ENCODE measurements at places on chromosomes 2 and 18.

DNA sequence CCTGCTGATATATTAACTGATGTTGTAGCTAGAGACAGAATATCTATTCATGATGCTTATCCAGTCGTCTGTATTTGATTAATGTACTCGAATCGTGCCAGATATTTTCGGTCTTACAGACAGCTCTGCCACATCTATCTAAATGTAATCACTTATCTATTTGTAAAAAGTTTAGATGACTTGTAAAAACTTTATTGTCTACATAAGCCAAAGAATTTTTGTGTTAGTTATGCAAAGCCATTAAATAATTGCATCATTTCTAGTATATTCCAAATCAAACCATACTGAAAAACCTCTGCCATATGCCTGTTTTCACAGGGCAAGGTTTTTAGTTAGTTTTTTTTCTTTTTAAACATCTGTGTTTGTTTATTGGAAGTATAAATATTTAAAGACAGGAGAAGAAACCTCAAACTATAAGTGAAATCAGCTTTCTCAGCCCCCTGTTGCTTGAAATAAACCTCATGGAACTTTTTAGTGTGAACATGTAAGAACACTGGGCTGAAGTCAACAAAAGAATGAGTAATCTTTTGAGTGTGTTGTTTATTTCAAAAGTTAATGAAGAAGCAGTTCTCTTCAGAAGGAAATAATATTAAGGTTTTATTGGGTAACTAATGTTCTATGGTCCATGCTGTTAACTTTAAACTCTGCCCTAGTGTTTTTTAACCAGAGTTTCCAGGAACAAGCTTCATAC is 657.6 kb upstream of the SYT4 start:
- no peak overlapping the region for H3K4me3 ChIP-seq
- H3K4me1 ChIP-seq: no peaks in the 10 kb centered on the region
- H3K27ac ChIP-seq: no peak overlapping the region
- H3K36me3 ChIP-seq: no peaks in the 10 kb centered on the region
- DNase-seq: no peak

DNA sequence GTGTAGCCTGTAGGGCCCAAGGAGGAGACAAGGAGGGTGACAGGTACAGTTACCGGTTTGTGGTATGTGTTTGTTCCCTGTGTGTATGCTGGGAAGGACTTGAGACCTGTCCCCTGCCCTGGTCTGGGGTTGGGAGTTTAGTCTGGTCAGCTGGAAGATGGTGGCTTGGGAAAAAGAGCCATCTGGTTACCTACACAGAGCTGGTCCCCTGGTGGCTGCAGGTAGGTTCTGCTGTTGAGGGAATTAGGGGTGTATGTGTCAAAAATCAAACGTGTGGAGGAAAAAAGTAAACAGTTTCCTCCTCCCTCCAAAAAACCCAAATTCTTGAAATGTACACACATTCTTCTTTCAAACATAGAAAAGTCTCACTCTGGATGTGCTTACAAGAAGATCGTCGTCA is 24.3 kb downstream of the PTMA start:
- no peaks in the 10 kb centered on the region for H3K4me1 ChIP-seq
- DNase-seq: no peak
- no peaks in the 10 kb centered on the region for H3K27me3 ChIP-seq
- no peak overlapping the region for H3K4me3 ChIP-seq
- peaks cover 23% of the 10 kb centered on the region for H3K36me3 ChIP-seq

DNA sequence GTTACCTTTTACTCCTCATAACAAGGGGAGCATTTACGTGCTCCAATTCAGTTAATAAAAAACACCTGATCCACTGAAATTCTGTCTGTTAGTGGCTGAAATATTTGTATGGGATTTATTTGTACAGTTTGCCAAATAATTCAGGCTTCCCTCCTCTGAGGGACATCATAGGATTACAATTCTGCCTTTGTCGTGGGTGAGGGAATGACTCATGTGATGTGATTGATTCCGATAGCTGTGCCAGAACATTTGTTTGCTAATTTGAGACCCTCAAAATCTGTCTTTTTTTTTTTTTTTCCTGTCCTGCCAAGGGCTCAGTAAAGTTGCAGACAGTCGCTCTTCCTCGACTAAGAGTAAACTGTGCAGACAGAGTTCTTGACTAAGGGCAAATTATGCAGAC is 612.6 kb upstream of the CDH2 start:
- no peak overlapping the region for H3K4me3 ChIP-seq
- no peak for DNase-seq
- H3K36me3 ChIP-seq: no peaks in the 10 kb centered on the region
- no peaks in the 10 kb centered on the region for H3K27me3 ChIP-seq

GRCh38 chr18:21069468-21069867 is 42.1 kb downstream of the ROCK1 start:
- H3K36me3 ChIP-seq: no peaks in the 10 kb centered on the region
- H3K27me3 ChIP-seq: no peaks in the 10 kb centered on the region

DNA sequence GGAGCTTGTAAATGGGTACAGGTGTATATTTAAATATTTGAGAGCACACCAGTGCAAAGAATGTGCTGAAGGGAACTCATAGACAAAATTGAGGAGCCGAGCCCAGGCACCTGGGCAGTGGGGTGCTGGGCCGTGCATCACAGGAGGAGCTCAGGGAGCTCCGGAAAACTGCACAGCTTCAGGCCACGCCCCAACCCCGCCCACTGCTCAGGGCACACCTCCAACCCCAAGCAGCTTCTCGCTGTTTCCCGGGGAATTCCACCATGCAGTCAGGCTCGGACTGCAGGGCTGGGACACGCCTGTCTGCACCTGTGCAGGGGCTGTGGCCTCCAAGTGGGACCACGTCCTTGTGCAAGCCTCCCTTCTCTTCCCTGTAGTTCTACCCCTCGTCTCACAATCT is 243.0 kb downstream of the HDAC4 start:
- H3K4me3 ChIP-seq: no peak overlapping the region
- no peaks in the 10 kb centered on the region for H3K4me1 ChIP-seq

DNA sequence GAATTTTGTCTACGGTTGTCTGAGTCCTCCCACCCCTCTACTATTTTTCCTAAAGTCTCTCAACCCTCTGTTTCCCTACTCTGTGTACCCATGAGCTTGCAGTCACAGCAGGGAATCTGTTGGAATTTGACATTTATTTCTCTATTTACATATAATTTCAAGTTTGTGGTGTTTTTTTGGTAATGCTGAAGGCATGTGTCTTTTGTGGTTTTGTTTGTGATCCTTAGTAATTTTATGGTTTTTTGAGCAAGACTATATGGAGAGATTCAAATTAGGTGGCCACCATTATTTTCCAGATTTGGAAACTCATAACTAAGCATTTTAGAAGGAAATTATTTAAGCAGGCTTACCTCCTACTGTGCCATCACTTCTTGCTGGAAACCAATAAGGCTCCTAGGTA is 27.2 kb upstream of the FBLN7 start:
- H3K4me1 ChIP-seq: no peaks in the 10 kb centered on the region
- peaks cover 63% of the 10 kb centered on the region for H3K36me3 ChIP-seq
- H3K27ac ChIP-seq: no peak overlapping the region
- no peak for DNase-seq
- H3K4me3 ChIP-seq: no peak overlapping the region

DNA sequence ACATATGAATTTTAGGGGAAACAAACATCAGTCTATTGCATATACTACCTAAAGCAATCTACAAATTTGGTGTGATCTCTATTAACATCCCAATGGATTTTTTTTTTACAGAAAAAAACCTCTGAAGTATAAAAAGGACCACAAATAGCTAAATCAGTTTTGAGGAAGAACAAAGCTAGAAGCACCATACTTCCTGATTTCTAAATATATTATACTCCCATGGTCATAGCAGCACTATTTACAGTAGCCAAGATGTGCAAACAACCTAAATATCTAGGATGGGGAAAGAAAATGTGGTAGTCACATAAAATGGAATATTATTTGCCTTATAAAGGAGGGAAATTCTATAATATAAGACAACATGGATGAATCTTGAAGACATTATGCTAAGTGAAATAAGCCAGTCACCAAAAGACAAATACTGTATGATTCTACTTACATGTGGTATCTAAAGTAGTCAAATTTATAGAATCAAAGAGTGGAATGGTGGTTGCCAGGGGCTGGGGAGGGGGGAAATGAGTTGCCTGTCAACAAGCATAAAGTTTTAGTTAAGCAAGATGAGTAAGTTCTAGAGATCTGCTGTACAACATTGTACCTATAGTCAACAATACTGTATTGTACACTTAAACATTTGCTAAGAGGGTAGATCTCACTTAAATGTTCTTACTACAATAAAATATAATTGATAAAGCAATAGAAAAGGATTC is 17.6 kb upstream of the CASP8 start:
- no peak overlapping the region for H3K27ac ChIP-seq
- H3K4me3 ChIP-seq: no peak overlapping the region
- DNase-seq: no peak
- no peaks in the 10 kb centered on the region for H3K27me3 ChIP-seq

- no peaks in the 10 kb centered on the region for H3K4me1 ChIP-seq
- H3K27ac ChIP-seq: no peak overlapping the region
- no peaks in the 10 kb centered on the region for H3K36me3 ChIP-seq
- no peak overlapping the region for H3K4me3 ChIP-seq
- no peaks in the 10 kb centered on the region for H3K27me3 ChIP-seq
Measured at GRCh38 chr2:18304849-18305248, 255.6 kb downstream of the RDH14 start.

- H3K4me1 ChIP-seq: no peaks in the 10 kb centered on the region
- no peak overlapping the region for H3K27ac ChIP-seq
- H3K36me3 ChIP-seq: no peaks in the 10 kb centered on the region
Measured at GRCh38 chr2:160376576-160376975, 117.0 kb downstream of the RBMS1 start.

DNA sequence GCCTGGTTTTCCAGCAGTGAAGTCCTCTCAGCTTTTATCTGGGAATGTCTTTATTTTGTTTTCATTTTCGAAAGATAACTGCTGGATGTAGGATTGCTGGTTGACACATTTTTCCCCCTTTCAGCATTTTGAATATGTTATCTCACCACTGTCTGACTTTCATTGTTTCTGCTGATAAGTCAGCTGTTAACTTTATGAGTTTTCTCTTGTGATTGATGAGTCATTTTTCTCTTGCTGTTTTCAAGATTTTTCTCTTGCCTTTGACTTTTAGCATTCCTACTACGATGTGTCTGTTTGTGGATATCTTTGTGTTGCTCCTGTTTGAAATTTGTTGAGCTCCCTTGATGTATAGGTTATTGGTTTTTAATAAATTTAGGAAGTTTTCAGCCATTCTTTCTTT is 85.5 kb downstream of the AGPS start:
- no peak for DNase-seq
- no peaks in the 10 kb centered on the region for H3K36me3 ChIP-seq
- H3K4me1 ChIP-seq: no peaks in the 10 kb centered on the region
- H3K4me3 ChIP-seq: no peak overlapping the region

DNA sequence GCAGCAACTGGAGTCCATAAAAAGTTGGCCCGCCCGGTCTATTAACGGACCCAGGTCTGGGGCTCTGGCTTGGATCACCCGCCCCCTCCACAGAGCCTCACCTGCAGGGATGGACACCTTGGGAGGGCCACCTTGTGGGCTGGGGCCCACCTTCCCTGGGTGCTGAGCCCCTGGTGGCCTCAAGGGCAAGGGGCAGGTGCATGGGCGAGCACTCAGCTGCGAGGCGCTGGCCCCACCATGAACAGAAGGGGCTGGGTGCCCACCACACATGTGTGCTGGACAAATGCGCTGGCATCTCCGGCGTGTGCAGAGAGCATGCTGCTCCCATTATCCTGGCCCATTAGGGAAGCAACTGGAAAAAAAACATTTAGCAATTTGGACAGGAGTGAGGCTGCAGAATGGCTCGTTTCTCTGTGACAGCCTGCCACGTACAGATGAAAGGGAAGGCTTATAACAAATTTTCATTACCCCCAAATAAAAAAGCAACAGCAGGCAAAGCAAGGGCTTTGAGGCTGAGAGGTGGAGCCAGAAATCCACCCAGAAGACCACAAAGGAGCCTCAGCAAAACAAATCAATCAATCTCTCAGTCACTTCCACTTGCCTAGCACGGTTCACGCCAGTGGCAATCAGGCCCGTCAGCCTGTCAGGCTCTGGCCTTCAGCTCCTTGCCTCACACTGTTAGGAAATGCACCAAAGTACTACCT is 253.1 kb upstream of the ZNF521 start:
- H3K4me3 ChIP-seq: no peak overlapping the region
- H3K4me1 ChIP-seq: no peaks in the 10 kb centered on the region
- DNase-seq: no peak
- no peaks in the 10 kb centered on the region for H3K36me3 ChIP-seq
- no peak overlapping the region for H3K27ac ChIP-seq

- H3K4me3 ChIP-seq: no peak overlapping the region
- no peak for DNase-seq
Measured at GRCh38 chr2:135096665-135097446, 44.8 kb downstream of the RAB3GAP1 start.

GRCh38 chr2:118095610-118096009 is 7.3 kb downstream of the INSIG2 start:
- H3K27ac ChIP-seq: no peak overlapping the region
- H3K27me3 ChIP-seq: no peaks in the 10 kb centered on the region
- no peak overlapping the region for H3K4me3 ChIP-seq
- peaks cover 11% of the 10 kb centered on the region for H3K4me1 ChIP-seq
- no peak for DNase-seq
- peaks cover 9% of the 10 kb centered on the region for H3K36me3 ChIP-seq

All from tibial artery (tissue), 4 donors.